ENCODE measurements at places on chromosomes 11 and 22.

- no peak for DNase-seq
Measured at GRCh38 chr11:44112091-44112821, 16.8 kb downstream of the EXT2 start.

GRCh38 chr11:64455456-64456261 is 96.7 kb downstream of the RPS6KA4 start:
- peaks cover 20% of the 10 kb centered on the region for H3K27me3 ChIP-seq
- H3K36me3 ChIP-seq, result no peaks in the 10 kb centered on the region
- no peak overlapping the region for H3K4me3 ChIP-seq
- H3K4me1 ChIP-seq, result no peaks in the 10 kb centered on the region
- H3K27ac ChIP-seq, result no peak overlapping the region

- H3K4me3 ChIP-seq, result peak within 1 kb of the TSS; percentile 72
- H3K27me3 ChIP-seq, result peaks cover 29% of the 10 kb centered on the region
- H3K4me1 ChIP-seq, result peaks cover 14% of the 10 kb centered on the region
- DNase-seq, result no peak
- H3K27ac ChIP-seq, result peak within 1 kb of the TSS; percentile 42
- H3K36me3 ChIP-seq, result peaks cover 15% of the 10 kb centered on the region
Measured at GRCh38 chr11:67437082-67437808, at the start of gene PTPRCAP. Gene PTPRCAP (minus strand): TSS chr11:67437682. CDS start chr11:67437619, 63 bp downstream.

DNA sequence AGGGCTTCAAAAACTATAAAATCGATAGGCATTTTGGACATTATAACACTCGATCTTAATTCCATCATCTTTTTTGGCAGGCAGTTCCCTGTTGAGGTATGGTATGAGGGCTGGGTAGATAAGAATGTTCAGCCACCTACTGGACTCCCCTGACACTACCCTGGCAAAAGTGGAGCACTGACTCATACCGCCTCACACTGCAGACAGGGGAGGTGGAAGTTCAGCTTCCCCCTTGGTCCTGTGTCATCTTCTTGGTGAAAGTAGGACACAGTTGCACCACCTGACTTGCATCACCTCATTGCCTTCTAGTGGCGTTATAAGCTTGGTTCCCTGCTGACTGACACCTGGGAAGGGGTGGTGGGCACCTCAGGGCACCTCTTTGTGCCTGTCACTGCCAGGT is 30.4 kb downstream of the PAAF1 start:
- no peak overlapping the region for H3K27ac ChIP-seq
- no peak overlapping the region for H3K4me3 ChIP-seq
- peaks cover 14% of the 10 kb centered on the region for H3K36me3 ChIP-seq
- peaks cover 5% of the 10 kb centered on the region for H3K4me1 ChIP-seq
- H3K27me3 ChIP-seq, result no peaks in the 10 kb centered on the region
- no peak for DNase-seq

DNA sequence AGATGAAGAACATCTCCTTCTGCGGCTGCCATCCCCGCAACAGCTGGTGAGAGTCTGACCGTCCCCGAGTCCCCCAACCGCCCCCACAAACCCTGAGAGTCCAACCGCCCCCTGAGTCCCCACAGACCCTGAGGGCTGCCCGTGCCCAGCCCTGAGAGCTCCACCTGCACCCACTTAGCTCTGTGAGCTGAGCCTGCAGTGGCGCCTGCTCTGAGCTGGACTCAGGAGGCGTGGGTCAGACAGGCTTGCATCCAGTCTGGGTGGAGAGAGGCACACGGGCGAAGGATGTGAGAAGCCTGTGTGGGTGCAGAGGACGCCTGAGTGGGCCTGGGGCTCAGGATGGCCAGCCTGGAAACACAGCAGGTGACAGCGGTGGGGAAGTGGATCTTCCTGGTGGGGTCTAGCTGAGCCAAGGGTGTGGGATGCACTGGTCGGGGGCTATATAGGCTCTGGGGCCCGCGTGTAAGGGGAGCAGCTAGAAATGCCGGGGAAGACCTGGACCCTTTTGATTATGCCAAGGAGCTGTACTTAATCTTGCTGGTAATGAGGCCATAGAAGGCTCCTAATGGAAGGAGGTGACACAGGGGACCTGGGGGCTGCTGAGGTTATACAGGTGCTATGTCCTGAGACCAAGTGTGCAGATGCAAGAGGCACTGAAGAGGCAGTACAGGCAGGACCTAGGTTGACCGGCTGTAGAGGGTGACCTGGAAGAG is 6.5 kb downstream of the MAPK8IP2 start:
- no peak for DNase-seq
- no peak overlapping the region for H3K4me3 ChIP-seq
- H3K36me3 ChIP-seq, result no peaks in the 10 kb centered on the region
- peaks cover 21% of the 10 kb centered on the region for H3K27me3 ChIP-seq
- H3K4me1 ChIP-seq, result peaks cover 4% of the 10 kb centered on the region

GRCh38 chr22:24789516-24789915 is 15.0 kb upstream of the PIWIL3 start:
- H3K27me3 ChIP-seq, result no peaks in the 10 kb centered on the region
- no peak overlapping the region for H3K4me3 ChIP-seq

DNA sequence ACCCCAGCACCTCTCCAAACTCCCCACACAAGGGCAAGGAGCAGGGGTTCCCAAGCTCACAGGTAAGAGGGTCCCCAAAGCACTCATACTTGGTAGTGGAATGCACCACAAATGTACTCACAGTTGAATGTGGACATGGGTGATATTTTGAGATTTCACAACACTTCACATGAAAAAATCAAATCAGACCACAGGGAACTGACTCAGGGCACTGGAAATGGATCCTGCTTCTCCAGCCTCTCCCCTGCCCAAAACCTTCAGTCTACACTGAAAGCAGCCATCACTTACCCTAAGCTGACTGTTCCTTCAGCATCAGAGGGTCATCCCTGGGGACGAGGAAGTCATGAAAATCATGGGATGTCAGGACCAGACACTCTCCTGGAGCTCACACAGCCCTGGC is 40.2 kb downstream of the SCGB1A1 start:
- peaks cover 5% of the 10 kb centered on the region for H3K4me1 ChIP-seq
- no peak for DNase-seq
- H3K4me3 ChIP-seq, result no peak overlapping the region
- H3K36me3 ChIP-seq, result no peaks in the 10 kb centered on the region
- H3K27ac ChIP-seq, result no peak overlapping the region

GRCh38 chr11:126257144-126257543 is 11.6 kb downstream of the SRPRA start:
- no peak for DNase-seq
- no peaks in the 10 kb centered on the region for H3K27me3 ChIP-seq
- peaks cover 23% of the 10 kb centered on the region for H3K36me3 ChIP-seq
- no peak overlapping the region for H3K4me3 ChIP-seq

DNA sequence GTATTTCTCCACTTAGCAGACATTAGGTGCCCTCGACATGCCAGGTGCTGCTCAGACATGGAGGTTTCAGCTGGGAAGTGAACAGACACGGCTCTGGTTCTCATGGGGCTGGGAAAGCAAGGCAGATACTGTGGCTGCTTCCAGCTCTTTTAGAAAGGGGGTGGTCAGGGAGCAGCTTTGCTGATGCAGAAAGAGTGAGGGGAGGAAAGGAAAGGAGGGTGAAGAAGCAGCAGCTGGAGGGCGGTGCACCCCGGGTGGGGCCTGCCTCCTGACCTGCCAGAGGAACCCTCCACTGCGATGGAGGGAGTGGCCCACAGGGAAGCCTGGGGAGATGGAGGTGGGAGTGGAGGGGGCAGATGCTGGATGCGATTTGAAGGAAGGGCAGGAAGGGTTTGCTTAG is 76.8 kb downstream of the MORC2 start:
- H3K4me1 ChIP-seq, result no peaks in the 10 kb centered on the region
- H3K27me3 ChIP-seq, result peaks cover 6% of the 10 kb centered on the region
- H3K4me3 ChIP-seq, result no peak overlapping the region
- H3K36me3 ChIP-seq, result peaks cover 23% of the 10 kb centered on the region

GRCh38 chr22:21045585-21046294 is at the start of gene LRRC74B:
Gene LRRC74B (plus strand): TSS chr22:21045946. CDS start chr22:21045987, 41 bp downstream.
- H3K27ac ChIP-seq, result peak within 1 kb of the TSS; percentile 97
- peak within 1 kb of the TSS; percentile 95 for H3K4me3 ChIP-seq

GRCh38 chr11:26043665-26044064 is 288.3 kb upstream of the ANO3 start:
- H3K27me3 ChIP-seq, result no peaks in the 10 kb centered on the region
- no peaks in the 10 kb centered on the region for H3K4me1 ChIP-seq
- no peaks in the 10 kb centered on the region for H3K36me3 ChIP-seq

DNA sequence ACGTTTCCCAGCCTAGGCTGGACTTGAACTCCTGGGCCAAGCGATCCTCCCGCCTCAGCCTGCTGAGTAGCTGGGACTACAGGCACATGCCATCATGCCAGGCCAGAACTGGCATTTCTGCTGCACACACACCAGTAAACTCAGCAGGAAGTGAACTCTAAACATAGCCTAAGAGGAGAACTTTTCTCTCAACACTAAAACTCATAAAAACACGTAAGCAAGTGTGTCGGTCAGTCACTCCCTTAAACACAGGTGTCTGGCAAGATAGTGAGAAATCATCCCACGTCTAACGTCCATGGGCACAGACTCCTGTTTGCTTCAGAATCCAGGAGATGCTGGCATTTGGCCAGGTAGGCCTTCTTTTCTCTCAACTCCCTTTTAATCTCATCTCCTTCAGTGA is 104.8 kb downstream of the RPL27A start:
- DNase-seq, result no peak
- no peak overlapping the region for H3K4me3 ChIP-seq
- H3K27me3 ChIP-seq, result peaks cover 6% of the 10 kb centered on the region
- peaks cover 27% of the 10 kb centered on the region for H3K4me1 ChIP-seq

DNA sequence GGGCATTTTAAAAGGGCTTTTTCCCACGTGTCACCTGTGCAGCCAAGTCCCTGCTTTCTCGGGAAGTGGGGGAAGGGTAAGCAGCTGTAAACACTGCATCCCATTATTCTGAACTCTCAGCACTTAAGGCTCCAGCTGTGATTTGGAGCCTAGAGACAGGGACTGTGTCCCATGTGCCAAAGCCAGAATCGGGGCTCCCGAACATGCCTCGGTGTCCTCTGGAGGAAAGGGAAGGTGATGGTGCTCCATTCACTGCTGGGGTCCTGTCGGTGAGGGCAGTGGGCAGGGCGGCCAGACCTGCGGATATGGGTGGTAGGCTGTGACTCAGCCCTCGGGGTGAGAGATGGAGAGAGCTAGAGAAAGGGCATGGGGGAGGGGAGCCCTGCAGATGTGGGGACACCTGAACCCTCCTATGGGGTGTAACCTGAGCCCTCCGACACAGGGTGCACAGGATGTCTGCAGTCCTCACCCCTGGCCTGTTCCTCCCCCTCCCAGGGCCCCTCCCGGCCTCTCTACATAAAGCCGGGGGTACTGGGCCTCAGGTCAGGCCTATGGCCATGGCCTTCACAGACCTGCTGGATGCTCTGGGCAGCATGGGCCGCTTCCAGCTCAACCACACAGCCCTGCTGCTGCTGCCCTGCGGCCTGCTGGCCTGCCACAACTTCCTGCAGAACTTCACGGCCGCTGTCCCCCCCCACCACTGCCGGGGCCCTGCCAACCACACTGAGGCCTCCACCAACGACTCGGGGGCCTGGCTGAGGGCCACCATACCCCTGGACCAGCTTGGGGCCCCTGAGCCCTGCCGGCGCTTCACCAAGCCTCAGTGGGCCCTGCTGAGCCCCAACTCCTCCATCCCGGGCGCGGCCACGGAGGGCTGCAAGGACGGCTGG is 31.8 kb downstream of the CAPN1 start:
- H3K4me3 ChIP-seq, result no peak overlapping the region
- peaks cover 12% of the 10 kb centered on the region for H3K4me1 ChIP-seq

- no peak for DNase-seq
- H3K27ac ChIP-seq, result no peak overlapping the region
- no peak overlapping the region for H3K4me3 ChIP-seq
- no peaks in the 10 kb centered on the region for H3K36me3 ChIP-seq
- peaks cover 10% of the 10 kb centered on the region for H3K4me1 ChIP-seq
- H3K27me3 ChIP-seq, result peaks cover 3% of the 10 kb centered on the region
Measured at GRCh38 chr22:20315337-20316216, 4.3 kb downstream of the DGCR6L start.

GRCh38 chr22:22386602-22387385 is 121.7 kb downstream of the ZNF280B start:
- no peak for DNase-seq
- peaks cover 3% of the 10 kb centered on the region for H3K4me1 ChIP-seq
- no peaks in the 10 kb centered on the region for H3K27me3 ChIP-seq
- H3K4me3 ChIP-seq, result no peak overlapping the region
- no peaks in the 10 kb centered on the region for H3K36me3 ChIP-seq

DNA sequence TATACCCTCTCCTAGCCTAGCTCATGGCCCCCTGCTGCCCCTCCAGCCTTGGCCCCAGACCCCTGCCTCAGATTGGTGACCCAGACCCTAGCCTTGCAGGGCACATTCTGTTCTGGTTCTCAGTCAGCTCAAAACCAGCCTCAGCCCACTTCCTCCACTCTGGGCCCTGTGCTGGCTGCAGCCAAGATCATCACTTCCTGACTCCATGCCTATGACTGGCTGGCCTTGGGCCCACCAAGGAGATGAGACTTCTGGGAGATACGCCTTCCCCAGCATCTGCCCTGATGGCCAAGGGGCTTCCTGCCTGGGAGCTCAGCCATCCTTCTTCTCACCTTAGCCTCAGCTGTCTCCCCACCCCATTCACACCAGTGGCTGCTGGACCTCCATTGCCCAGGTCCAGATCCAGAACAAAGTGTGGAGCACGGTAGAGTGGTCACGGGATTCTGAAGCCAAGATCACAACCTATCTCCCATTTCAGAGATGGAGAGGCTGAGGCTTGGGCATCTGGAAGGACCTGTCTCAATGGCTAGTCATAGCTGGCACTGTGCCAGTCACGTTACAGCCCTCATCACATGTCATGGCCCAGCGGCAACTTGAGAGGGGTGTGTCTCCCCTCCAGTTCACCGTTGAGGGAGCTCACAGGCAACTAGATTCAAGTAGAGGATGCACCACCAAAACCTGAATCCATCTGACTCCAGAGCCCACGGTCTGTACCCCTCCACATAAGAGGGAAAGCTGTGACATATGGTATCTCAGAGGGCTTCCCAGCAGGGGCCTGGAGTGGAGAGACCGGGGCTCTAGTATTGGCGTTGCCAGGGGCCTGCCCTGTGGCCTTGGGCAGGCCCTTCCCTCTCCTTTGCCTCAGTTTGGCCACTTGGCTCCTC is 43.0 kb upstream of the KLHL35 start:
- peaks cover 77% of the 10 kb centered on the region for H3K4me1 ChIP-seq
- no peak overlapping the region for H3K27ac ChIP-seq
- no peak for DNase-seq

DNA sequence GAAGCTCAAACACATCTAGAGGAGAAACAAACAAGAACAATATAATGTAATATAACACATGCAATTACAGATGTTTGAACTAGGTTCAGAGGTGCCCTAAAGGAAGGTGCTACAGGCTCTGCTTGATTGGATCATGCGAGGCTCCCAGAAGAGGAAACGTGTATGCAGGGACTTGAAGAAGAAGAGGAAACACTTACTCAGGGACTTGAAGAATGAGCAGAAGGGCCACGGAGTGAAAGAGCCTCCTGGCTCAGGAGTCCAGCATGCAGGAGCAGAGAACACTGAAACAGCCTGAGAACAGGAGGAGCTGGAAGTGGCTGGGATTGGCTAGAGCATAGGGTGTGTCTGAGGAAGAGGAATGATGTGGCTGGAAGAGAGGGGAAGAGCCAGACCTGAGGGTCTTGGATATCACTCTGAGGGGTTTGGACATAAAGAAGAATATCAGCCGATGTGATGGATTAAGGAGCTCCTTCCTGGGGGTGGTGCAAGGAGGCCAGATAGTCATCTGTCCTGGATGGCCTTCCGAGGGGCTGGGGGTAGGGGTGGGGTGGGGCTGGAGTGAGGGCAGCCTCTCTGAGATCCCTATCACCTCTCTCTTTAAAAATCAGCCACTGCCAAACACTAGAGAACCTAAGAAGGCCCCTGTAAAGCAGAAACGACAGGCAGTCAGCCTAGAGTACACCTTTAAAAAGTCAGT is 16.8 kb downstream of the FZD4 start:
- peak overlapping the region; percentile 46 for H3K27ac ChIP-seq
- H3K27me3 ChIP-seq, result no peaks in the 10 kb centered on the region
- H3K36me3 ChIP-seq, result no peaks in the 10 kb centered on the region
- DNase-seq, result no peak

Measured in endothelial cell (in vitro differentiated cells).